T-helper 1 cell (primary cell): ENCODE measurements at places on chromosomes 7 and 10.

DNA sequence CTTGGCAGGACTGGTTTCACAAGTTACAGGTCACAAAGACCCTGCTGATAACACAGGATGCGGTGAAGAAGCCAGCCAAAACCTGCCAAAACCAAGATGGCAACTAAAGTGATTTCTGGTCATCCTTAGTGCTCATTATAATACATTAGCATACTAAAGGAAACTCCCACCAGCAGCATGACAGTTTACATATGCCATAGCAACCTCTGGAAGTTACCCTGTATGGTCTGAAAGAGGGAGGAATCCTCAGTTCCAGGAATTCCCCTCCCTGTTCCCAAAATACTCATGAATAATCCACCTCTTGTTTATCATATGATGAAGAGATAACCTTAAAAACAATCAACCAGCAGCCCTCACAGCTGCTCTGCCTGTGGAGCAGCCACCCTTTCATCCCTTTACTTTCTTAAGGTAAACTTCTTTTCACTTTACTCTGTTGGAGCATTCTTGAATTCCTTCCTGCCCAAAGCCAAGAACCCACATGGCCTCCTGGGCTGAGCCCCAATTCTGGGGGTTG lies 21.9 kb downstream of the DPY19L1 start:
- no peak for DNase-seq

- DNase-seq = no peak
These were observed 54.1 kb upstream of the PRKG1 start for GRCh38 chr10:51020200-51020599.

- no peak for DNase-seq
These were observed 61.9 kb upstream of the SAMD8 start for GRCh38 chr10:75049316-75050148.

- DNase-seq = no peak
These were observed 29.5 kb downstream of the CTNNA3 start for GRCh38 chr10:67666416-67667034.

GRCh38 chr10:124285587-124286527 lies 132.9 kb downstream of the OAT start:
- no peak for DNase-seq

- DNase-seq = no peak
These were observed 66.5 kb downstream of the AFAP1L2 start for GRCh38 chr10:114337510-114338462.

DNA sequence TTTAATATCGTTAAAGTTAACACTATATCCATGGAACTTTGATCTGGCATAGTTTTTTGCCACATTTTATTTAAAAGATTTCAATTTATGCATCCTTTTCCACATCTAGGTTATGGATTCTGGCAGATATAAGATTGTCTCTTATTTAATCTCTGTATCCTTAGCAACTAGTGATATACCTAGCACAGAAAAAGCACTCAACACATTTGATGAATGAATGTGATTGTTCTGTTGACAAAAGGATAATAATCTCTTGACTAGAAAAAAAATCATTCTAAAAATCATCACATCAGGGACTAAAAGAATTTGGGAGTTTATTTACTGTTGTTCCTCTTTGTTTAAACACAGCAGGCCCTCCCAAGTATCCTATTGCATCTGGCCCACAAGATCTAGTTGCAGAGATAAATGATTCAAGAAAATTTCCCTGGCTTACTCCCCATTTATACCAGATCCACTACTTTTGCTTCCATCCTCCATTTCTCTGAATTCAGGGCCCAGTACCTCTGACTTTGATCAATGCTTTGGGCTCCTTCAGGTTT lies 84.0 kb upstream of the C1GALT1 start:
- DNase-seq = no peak

DNA sequence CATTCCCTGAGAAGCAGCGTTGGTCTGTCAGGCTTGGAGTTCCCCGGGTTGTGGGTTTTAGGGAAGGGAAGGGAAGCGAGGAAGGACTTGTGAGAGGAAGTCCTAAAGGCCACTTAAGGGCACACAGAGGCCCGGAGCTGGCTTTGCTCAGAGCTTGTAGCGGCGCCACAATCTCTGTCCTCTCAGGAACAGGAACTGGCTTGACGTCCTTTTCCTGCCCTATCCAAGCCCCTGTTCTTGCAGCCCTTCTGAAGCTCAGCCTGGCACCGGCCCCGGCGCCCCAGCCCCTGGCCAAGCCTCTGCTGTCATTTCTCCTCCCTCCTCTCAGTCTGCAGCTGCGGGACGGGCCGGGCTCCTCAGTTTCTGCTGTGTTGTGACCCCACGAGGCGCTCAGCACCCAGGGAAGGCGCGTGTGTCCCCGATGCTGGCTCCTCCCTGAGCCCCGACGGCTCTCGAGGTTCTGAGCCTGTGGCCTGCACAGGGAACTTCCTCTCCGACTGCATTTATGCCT lies at the start of gene GIMAP8:
TSS of gene GIMAP8 (plus strand) at position 140 of the 511 bp plus-strand sequence. CDS start 16,069 bp downstream, outside the sequence.
- peak; percentile 25 for DNase-seq

GRCh38 chr10:119378737-119379067 lies 163.8 kb downstream of the RGS10 start:
- DNase-seq = no peak

- no peak for DNase-seq
These were observed 703.5 kb downstream of the AUTS2 start for GRCh38 chr7:70301673-70302185.

- DNase-seq = no peak
These were observed 20.6 kb downstream of the TMEM178B start for GRCh38 chr7:141094336-141095070.

- DNase-seq = no peak
These were observed 32.8 kb downstream of the ADCY1 start for GRCh38 chr7:45606931-45607330.

DNA sequence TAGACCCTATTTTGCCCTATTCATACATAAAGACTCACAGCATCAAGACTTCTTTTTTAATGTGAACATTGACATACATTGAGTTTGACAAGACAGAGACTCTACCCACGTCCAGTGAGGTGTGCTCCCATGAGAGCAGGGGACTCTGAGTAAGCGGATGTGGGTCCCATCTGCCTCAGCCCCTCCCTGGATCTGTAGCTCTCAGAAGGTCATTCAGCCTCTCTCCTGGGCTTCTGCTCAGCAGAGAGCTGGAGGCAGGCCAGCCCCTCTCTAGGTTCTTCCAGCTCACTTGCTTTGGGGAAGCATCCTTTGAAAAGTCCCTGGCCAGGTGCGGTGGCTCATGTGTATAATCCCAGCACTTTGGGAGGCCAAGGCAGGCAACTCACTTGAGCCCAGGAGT lies 146.9 kb upstream of the ZMIZ1 start:
- no peak for DNase-seq

GRCh38 chr7:68441645-68442044 lies 1156.6 kb upstream of the AUTS2 start:
- no peak for DNase-seq

- DNase-seq = no peak
These were observed 1.9 kb downstream of the NKX1-2 start for GRCh38 chr10:124447751-124448466.

DNA sequence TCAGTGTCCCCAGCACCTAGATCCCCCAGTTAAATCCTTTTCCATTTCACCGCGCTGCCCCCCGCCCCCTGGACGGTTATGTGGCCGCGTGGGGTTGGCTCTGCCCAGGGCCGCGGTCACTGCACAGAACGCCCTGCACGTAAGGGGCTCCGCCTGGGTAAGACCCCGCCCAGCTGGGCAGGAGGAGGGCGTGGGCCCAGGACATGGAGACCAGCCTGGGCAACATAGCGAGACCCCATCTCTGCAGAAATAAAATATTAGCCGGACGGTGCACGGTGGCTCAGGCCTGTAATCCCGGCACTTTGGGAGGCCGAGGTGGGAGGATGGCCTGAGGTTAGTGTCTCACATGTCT lies 650 bp upstream of the ZFAND2A start:
- no peak for DNase-seq

GRCh38 chr7:107147464-107148393 lies 21.1 kb upstream of the HBP1 start:
- no peak for DNase-seq

GRCh38 chr7:107499731-107500130 lies 29.9 kb downstream of the GPR22 start:
- DNase-seq = no peak

GRCh38 chr10:89384474-89385340 lies 6.9 kb downstream of the IFIT1B start:
- DNase-seq = no peak

GRCh38 chr10:84842593-84842992 lies 514.2 kb downstream of the CCSER2 start:
- DNase-seq = no peak

- DNase-seq = no peak
These were observed 109.3 kb upstream of the INSIG1 start for GRCh38 chr7:155188357-155188756.

GRCh38 chr7:156515911-156516790 lies 124.4 kb upstream of the RNF32 start:
- DNase-seq = no peak

- no peak for DNase-seq
These were observed 29.1 kb upstream of the LBX1 start for GRCh38 chr10:101258179-101258885.

- DNase-seq = no peak
These were observed 90.8 kb downstream of the ARMH3 start for GRCh38 chr10:101965075-101965765.

DNA sequence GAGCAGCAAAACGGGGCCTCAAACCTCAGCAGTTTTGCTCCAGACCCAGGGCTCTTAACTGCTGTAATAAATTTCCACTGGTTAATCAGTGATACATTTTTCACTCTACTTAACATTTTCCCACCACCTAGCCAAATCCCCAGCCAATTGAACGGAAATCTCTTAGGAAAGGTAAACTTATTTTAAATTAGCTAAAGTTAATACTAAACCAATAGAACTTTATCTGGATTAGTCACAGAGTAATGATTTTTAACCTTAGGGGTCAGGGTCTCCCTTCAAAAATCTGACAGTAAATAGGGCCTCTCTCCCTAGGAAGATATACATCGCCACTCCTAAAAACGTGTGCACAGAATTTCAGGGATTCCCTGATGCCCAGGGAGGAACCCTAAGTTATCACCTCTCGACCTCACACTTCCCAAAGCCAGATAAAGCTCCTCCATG lies 87.4 kb upstream of the KMT2E start:
- DNase-seq = no peak

DNA sequence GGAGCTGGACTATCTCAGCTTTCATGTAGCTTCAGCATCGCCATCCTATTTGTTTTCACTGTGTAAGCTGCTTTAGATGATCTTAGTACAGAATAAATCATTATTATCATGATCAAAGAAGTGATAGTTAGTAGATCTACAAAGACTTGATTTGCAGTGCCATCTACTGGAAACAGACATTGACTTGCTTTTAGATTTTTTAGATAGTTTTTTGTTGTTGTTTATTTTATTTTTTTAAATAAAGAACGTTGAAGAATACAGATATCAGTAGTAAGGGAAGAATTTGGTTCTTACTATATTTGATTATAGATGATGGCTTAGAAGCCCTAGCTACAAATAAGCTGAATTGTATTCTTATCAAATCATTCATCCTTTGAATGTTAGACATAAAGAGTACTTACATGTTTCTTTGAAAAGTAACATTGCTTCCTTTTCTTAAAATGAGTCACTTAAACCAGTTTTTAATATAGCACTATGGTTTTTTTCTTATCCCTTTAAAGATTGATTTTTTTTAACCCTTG lies 6.3 kb upstream of the SFMBT2 start:
- DNase-seq = no peak

DNA sequence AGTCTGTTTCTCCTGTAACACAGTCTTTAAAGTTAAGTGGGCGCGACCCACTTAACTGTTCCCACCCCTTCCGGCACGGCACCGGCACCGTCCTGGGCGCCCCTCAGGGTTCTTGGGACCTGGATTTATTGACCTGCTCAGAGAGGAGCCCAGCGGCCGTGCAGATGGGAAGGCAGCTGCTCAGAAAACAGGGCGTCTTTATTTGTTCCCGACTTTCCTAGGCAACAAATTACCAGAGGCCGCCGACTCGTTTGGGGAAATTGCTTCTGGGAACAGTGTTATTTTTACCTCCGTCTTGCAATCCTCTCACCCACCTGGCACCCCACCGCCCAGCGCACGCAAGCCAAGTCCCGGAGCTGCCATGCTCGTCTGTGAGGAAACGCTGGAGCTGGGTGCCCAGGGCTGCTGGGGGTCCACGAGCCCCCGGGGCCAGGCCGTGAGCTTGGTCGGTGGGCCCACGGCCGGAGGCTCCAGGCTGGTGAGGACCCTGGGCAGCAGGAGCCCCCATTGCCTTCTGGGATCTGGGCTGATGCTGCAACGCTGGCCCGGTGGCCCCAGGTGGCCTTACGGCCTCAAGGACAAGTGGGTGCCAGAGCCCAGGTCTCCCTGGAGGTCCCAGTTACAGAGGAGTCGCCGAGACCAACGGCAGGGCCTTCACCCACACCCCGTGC lies 14.9 kb upstream of the ADGRA1 start:
- DNase-seq = no peak

- no peak for DNase-seq
These were observed 33.5 kb downstream of the FIGNL1 start for GRCh38 chr7:50416527-50417182.

DNA sequence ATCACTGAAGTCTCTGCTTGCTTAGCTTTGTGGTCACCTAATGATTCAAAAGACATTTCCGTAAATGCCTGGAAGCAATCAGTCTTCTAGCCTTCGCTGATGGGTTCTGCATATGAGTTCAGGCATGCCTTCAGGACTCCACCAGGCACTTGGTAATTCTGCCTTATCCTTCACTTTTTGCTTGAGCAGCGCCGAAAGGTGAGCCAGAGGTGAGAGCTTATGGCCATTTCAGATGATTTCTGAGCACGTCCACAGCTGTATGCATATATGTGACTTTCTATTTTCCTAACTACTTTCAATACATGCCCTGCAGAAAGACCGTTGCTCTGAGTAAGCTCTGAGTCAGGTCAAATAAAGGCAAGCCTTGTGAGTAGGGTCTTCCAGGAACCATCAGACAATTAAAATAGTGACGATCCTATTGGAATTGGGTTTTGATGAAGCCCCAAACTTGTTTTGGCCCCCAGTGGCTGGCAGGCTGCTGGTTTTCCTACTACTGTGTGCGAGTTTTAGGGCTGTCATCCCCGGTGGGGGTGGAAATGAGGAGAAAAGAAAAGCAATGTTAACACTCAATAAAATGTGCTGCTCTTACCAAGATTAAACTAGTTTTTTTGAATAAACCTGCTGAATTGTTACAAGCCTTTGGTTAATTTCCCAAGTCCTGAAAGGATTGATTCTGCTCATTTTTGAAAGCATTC lies 154.4 kb upstream of the AKR1E2 start:
- DNase-seq = no peak

DNA sequence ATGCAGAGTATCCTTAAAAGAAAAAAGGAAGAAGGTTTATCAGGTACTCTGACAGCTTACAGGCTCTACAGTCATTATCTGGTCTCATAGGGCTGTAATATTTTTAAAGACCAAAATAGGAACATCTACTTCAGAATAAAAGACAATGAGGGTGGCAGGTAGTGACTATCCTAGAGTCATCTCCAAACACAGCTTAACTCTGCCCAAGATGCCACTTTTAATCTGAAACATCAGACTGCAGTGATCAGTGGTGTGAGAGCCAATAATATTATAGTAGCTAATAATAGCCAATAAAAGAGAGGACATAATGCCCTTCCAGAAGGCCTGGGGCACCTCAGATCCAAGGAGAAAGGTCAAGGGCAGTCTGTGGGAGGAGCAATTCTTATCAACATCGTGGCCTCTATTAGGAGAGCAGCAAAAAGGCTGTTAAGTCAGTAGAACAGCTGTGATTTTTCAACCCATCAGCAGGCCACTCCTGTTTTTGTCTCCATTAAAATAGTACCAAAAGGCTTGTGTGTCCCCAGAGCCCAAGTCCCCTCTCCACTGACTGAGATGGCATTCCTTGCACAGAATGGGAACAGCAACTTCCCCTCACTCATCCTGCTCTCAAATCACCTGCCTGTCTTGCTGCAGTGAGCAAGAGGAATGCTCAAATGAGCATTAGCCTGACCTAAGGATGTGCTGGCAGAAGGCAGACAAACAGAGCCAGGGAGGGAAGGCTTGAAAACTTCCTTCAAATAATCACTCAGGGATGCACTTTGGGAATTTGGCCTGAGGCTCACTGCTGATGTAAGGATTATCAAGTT lies 20.7 kb upstream of the SPOCK2 start:
- DNase-seq = no peak
